ENCODE measurements at places on chromosomes 16 and 17.

GRCh38 chr17:73901661-73902415 is 257.6 kb upstream of the SDK2 start:
- DNase-seq: no peak

- DNase-seq: no peak
Measured at GRCh38 chr17:34991606-34992005, 11.3 kb downstream of the LIG3 start.

DNA sequence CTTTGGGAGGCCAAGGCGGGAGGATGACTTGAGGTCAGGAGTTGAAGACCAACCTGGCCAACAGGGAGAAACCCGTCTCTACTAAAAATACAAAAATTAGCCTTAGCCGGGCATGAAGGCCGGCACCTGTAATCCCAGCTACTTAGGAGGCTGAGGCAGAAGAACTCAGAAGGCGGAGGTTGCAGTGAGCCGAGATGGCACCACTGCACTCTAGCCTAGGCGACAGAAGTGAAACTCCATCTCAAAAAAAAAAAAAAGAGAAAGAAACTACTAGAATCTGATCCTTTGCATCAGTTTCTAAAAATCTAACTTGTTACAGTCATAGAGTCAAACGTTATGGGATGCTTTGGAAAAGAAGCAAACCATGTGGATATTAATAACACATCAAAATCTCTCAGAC is 1.6 kb upstream of the PECAM1 start:
- DNase-seq: no peak

GRCh38 chr17:68295086-68295485 is 3.8 kb downstream of the ARSG start:
- DNase-seq: no peak

- no peak for DNase-seq
Measured at GRCh38 chr16:79863128-79864031, 262.8 kb upstream of the MAF start.

DNA sequence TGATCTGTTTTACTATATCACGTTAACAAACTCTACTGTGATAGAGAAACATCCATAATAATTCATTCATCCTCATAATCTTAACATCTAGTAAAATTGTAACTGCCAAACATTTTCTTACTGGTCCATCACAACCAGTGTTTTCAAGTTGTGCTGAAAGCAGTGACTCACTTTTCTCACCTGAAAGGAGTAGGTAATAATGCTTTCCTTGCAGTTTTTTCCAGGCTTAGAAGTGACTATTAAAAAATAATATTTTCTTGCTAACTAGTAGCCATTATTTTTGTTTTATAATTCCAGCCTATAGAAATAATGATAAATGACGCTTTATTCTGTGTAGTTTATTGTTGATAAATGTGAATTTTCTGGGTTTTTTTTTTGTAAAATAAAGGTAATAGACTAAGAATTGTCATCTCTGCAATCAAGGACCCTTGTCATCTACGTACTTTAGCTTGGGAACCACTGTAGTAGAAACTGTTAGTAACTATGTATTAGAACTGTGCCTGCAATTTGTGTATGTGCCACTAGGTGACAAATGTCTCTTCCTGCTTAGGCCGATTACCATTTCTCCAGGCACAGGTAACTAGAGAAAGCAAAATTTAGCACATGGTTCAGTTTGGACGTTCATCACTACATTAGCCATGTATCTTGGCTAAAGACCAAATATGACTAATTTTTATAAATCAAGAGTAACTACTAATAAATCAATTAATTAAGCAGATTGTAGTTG is 409.4 kb upstream of the ERCC4 start:
- no peak for DNase-seq

GRCh38 chr17:50523208-50523607 is 9.3 kb upstream of the EPN3 start:
- DNase-seq: no peak

DNA sequence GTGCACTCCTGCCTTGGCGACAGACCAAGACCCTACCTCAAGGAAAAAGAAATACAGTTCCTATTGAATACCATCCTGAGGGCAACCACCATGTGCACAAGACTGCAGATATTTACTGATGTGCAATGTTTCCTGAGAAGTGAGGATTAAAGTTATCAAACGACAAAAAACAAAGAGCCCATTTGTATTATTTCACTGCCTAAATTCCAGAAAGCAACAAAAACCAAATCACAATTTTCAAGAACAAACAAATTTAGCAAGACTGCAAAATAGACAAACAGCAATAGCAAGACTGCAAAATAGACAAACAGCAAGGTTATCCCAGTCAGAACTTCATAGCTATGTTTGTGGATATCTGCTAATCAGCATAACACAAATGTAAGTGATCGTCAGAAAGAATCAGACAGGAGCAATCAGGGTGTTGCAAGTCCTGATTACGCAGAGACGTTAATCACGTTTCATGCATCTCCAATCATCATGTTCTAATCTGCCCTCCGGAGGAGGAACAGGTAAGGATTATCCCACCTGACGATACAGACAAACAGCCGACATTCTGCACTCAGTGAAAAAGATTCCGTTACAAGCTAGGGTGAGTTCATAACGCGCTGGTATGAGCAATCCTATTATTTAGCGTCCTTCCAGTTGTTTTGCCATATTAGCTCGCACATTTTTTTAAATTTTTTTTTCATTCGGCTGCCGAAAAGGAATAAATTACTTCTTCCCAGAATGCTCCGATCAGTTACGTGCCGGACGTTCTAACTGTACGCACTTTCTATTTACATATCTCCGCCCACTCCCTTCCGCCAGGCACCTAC is 2.9 kb downstream of the TMEM107 start:
- peak; percentile 99 for DNase-seq

DNA sequence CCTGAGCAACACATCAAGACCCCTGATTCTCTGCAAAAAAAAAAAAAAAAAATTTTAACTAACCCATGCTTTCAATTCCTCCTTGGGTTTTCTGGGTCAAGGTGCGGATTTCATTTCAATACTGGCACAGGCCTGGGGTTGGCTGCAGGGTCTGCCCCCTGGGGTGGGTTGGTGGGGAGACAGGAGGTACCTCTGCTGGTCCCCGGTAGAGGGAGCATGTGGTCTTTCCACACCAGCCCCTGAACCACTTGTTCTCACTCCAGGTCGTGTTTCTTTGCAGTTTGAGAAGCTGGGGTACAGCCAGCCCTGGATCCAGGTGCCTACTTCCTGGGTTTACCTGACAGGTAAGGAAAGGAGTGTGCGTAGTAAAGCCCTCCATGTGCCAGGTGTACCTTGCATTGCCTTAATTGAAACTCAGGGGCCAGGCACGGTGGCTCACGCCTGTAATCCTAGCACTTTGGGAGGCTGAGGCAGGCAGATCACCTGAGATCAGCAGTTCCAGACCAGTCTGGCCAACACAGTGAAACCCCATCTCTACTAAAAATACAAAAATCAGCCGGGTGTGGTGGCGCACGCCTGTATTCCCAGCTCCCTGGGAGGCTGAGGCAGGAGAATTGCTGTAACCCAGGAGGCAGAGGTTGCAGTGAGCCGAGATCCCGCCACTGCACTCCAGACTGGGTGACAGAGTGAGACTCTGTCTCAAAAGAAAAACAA is 21.8 kb downstream of the SDR42E2 start:
- DNase-seq: no peak

DNA sequence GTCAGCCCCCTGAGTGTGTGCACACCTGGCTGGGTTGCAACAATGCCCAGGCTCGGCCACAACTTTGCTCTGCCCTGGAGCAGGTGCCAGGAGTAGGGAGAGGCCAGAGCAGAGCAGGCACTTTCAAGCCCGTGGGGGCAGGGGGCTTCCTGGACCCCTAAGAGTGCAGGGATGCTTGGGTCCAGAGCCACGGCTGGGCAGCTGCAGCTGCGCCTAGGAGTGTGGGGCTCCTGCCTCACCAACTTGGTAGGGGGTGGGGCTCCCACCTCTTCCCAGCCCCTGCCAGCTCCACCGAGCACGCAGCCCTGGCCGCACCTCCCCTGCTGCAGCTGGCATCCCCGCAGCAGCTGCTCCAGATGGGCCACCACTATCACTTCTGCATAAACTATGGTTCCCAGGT is 7.8 kb downstream of the OR3A2 start:
- DNase-seq: no peak

- DNase-seq: no peak
Measured at GRCh38 chr16:67537636-67538591, 9.3 kb downstream of the RIPOR1 start.

DNA sequence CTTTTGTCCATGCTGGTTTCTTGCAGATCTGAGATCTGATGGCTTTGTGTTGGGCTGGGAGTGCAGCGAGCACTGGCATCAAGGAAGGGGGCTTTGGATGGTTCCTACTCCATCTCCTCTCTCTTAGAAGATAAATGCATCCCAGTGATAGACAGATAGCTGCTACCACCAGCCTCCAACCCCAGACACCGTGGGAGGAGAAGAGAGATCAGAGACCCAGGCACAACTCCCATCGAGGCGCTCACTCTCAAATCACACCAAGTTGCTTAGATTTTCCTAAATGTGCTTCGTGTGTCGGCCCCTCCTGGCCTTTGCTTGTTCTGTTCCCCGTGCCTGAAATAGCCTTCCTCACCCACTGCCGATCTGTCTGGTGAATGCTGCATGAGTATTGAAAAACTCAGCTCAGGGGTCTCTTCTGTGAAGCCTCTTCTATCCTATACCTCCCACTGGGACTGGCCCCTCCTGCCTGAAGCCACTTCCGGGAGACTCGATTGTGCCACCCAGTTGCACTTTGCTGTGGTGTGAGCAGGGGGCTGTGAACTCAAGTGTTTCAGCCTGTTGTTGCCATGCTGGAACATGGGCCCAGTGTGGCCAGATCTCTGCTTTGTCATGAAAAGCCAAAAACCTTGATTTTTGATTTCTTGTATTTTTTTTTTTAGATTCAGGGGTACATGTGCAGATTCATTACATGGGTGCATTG is 242.7 kb downstream of the GSG1L start:
- DNase-seq: no peak

- no peak for DNase-seq
Measured at GRCh38 chr17:51813784-51814174, 344.7 kb downstream of the CA10 start.

DNA sequence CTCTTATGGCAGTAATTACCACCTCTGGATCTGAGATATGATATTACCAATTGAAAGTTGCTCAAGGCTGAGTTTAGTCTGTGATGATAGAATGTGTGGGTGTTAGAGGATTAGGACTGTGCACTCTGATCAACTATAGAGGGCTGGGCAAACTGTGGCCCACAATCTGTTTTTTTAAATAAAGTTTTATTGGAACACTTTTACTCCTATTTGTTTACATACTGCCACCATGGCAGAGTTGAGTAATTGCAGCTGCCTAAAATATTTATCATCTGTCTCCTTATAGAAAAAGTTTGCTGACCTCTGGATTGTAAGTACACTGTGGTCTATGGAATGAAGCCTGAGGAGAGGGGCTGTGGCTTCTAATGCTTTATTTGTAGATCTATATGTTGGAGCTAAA is 71.5 kb upstream of the N4BP1 start:
- no peak for DNase-seq

DNA sequence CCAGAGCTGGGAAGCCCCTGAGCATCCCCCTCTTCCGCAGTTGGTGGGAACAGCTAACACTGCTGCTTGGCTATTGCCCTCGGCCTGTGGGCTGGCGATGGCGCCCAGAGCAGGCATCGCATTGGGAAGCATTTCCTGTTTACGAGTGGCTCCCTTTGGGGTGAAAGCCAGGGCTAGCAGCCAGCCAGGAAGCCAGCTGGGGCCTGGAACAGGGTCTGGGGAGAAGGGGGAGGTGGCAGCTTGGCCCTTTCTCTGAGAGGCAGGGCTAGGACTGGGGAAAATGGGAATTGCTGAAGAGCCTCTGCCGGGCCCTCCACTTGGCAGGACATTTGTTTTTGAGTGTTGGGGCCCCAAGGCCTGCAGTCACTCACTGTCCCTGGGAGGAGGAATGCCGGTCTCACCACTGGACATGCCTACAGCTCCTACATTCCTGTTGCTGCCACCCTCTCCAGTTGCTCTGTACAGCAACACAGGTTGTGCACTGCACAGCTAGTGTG is 2.4 kb upstream of the MTSS2 start:
- DNase-seq: no peak

DNA sequence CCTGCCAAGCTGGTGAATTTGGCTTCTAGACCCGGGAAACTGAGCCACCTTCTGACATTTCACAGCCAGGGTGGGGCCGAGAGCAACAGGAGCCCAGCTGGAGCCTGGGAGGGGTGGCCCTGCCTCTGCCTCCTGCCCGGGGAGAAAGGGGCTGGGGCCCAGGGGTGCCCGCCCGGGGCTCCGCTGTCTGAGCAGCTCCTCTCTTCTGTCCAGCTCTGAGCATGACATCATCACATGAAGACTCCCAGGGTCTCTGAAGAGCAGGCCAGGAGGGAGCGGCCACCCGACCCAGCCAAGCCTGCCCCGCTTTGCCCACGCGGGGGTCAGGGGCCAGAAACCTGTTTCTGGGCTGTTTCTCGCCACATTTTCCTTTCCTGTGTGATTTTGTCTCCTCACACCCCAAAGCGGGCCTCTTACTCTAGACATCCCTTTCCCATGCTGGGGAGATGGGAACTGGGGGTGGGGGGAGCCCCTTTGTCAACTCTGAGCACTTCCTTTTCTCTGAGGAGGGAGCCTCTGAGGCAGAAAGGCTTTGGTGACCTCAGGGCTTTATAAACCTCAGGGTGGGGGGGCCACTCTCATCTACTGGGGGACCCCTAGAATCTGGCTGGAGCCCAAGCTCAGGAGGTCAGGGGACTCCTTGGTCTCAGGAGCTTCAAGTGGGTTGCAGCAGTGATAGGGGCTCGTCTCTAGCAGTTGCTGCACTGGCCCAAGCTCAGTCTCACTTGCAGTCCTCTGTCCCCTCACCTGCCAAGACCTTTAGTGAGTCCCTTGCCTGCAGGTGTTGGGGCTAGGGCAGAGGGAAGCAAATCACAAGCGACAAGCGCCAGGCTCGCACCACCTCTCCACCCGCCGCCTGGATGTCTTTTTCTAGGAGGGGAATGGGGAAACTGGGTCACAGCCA is 7.6 kb downstream of the UBALD2 start:
- DNase-seq: no peak

DNA sequence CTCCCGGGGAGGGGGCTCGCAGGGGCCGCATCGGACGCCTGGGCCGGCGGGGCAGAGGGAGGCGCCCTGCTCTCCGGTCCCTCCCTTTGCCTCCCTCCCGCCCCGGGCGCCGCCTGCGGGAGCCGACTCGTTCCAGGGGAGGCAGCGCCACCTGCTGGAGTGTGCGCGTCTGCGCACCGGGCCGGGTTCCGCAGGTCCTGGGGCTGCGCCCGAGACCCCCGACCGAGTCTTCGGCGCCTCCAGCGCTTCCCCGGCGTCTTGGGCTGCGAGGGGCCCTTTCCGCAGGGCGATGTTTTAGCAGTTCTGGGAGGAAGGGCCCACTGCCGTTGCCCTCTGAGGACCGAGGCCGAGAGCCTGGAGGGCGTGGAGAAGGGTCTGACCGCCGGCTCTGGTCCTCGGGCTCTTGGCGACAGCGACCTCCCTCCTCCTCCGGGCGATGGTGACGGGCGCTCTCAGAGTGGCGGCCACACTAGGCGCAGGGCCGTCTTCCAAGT is 106.3 kb downstream of the SEC14L1 start:
- peak; percentile 41 for DNase-seq

- DNase-seq: no peak
Measured at GRCh38 chr17:34572483-34572882, 6.9 kb upstream of the TMEM132E start.

- no peak for DNase-seq
Measured at GRCh38 chr17:37124821-37125173, 176.0 kb downstream of the AATF start.

All from kidney glomerular epithelial cell (primary cell).